Activated CD4-positive, alpha-beta T cell treated with anti-CD3 and anti-CD28 coated beads for 36 hours (primary cell): ENCODE measurements at places on chromosomes 1 and 21. TPM values are rescaled to one million over a fixed set of nuclear protein-coding genes. Genes with fewer than 3 reads are reported as not detected.

DNA sequence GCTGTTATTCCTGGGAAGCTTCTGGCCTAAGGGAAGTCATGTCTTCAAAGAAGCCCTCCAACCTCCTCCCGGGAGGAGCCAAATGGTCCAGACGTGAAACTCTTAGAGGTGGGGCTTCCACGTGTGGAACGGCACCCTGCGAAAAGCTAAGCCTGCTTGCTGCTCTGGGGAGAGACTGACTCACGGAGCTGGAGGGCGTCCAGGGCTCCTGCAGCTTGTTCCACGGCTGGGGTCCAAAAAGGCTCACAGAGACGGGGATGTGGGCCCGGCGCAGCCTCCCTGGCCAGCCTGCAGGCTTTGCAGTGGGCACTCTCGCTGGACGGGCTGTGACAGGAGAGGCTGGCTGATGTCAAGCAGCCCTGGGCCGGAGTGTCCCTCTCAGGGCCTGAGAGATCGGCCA lies 105.1 kb downstream of the COLGALT2 start:
- DNase-seq, result no peak

PTGS2 gene
- 1.2 TPM for total RNA-seq

NKAIN1 gene
- not detected for total RNA-seq

OR6K3 gene
- not detected for total RNA-seq

DNA sequence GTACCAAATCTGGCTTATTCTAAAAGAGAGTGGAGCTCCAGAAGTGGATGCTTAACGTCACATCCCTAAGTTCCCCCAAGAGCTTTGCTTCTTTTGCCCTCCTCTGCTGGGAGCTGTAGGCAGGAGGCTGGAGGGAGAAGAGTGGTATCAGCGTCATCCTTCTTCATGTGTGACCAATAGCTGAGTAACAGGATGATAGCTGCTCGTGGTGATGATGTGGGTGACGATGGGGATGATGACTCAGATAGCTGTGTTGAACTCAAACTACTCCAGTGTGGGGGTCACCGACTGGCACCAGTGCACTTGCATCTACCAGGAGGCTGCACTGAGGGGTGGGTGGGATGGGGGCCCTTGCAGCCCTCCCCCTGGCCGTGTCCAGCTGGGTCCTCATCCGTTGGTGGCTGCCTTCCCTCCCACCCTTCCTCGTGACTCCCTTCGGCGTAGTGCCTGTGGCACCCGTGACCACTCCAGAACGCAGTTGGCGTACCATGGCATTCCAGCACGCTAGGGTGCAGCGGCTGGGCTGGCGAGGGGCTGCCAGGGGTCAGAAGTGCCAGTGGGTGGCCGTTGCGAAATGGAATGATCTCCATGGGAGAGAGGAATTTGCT lies 1.1 kb downstream of the IGFN1 start:
- DNase-seq, result peak; percentile 81

GRCh38 chr1:160767395-160768294 lies 28.3 kb upstream of the LY9 start:
- DNase-seq, result peak; percentile 73

- no peak for DNase-seq
Observed at GRCh38 chr1:159205225-159205624, 550 bp downstream of the ACKR1 start.

FCAMR gene
- not detected for total RNA-seq

GRCh38 chr1:219882096-219882495 lies 46.3 kb downstream of the SLC30A10 start:
- DNase-seq, result no peak

DNA sequence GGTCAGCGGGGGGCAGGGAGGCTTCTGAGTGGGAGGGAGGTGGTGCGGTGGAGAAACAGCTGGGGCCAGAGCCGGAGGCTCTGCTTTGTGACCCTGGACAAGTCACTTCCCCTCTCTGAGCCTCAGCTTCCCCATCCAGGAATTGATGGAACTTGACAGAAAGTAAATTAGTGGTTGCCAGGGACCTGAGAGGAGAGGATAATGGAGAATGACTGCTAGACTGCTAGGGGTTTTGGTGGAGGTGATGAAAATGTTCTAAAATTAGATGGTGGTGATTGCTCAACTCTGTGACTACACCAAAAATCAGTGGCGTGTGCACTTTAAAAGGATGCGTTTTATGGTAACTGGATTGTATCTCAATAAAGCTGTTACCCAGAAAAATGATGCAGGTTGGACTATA lies 100.9 kb downstream of the ARHGEF10L start:
- no peak for DNase-seq

GRCh38 chr1:246772686-246773085 lies 48.5 kb downstream of the SCCPDH start:
- no peak for DNase-seq

C1orf116 gene
- not detected for total RNA-seq

DNA sequence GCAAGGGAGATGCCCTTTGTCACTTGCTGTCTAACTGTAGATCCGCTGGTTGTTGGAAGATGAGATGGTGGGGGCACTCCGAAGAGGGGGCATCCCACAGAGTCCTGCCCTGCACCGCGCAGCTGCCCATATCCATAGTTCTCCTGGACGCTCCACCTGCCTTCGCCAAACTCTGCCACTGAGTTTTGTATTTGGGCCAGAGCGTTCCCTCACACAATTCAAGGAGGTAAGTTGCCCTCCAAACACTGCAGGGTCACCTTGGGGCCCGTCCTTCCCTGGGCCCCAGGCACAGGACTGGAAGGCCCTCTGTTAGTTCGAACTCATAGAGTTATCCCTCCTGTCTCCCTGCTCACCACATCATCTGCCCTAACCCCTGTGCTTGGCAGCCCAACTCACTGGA lies 22.1 kb downstream of the HYI start:
- DNase-seq, result peak; percentile 3

S100A7A gene
- total RNA-seq, result not detected

DNA sequence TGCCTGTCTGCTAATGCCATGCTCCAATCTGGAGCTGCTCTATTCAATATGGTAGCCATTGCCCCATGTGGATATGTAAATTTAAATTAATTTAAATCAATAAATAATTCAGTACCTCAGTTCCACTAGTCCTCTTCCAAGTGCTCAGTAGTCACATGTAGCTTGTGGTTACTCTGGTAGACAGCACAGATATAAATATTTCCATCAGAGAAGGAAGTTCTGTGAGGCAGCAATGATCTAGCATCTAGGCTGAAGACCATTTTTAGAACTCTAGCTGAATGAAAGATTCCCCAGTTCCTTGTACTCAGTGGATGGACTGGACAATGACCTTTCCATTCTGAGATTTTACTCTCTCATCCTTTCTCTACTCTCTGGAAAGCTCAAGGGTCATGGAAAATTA lies 25.8 kb upstream of the CAPZB start:
- DNase-seq, result no peak

DNA sequence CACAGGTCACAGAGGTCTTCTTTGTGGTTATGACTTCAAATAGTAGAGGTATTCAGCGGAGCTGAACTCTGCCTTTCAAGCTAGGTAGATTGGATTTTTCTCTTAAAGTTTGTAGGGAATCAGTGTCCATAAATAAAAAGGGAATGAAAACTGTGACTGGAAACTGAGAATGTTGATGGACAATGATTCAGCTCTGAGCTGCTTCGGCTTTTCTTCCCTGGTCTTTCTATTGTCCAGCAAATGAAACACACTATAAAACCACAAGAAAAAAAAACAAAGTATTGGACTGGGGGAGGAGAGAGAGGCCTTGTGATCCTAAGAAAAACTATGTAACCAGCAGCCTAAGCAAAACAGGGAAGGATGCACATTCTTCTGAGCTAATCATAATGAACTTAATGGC lies 11.1 kb downstream of the TNNI3K start:
- no peak for DNase-seq
